Fibroblast of skin of left biceps (primary cell): ENCODE measurements at places on chromosomes 5 and 9.
A peak's percentile ranks its signal among the peaks of the same experiment; 100 is the strongest.

DNA sequence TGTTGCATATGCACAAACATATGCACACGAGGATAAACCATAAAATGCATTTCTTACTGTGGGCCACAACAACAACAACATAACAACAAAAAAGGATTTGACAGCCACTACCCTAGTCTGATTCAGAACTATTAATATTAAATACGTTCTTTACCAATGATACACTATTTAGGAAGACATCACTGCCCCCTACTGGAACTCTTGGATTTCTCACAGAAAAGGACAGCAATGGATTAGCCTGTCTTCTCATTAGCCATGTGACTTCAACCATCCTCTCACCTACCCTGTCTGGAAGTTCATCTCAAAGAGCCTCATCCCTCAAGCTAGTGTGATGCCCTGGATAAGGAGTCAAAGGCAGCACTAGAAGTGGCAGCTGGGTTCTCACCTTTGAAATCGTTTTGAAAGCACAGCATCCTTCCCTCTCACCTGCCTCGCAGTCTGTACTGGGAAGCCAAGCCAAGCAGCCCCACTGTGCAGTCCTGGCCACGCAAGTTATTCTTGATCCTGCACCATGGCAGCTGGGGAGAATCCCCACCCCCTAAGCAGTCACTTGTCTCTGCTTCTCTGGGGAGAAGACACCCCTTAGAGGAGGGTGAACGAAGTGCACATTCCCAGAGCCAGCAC lies 64.6 kb downstream of the SH3TC2 start:
- no peak for DNase-seq

DNA sequence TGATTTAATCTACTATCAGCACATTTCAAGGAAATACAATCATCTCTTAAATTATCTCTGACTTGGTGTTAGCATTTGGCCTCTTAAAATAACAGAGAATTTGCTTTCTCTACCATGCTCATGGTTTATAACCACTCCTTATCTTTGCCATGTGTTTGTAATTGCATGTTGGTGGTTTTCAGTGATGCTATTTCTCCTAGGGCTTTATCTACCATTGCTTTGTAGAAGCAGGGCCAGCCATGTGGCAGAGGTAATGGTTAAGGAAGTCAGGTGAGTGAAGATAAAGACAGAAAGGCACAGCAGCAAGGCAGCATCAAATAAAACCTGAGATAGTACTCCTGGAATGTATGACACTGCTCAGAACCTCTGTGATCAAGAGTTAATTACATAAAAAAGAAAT lies 206.2 kb downstream of the FER start:
- DNase-seq = no peak

- peak; percentile 86 for DNase-seq
These were observed 203.5 kb upstream of the HAPLN1 start for GRCh38 chr5:83924171-83924570.

GRCh38 chr9:125587819-125588460 lies 119.1 kb downstream of the MAPKAP1 start:
- no peak for DNase-seq

GRCh38 chr5:156191547-156191946 lies 135.4 kb upstream of the SGCD start:
- DNase-seq = no peak

GRCh38 chr9:126223798-126224531 lies 102.7 kb upstream of the MVB12B start:
- no peak for DNase-seq

- no peak for DNase-seq
These were observed 5.3 kb downstream of the CKMT2 start for GRCh38 chr5:81238460-81238859.

- no peak for DNase-seq
These were observed 382.9 kb downstream of the MAT2B start for GRCh38 chr5:163888366-163888765.

- DNase-seq = no peak
These were observed 40.9 kb upstream of the BNIP1 start for GRCh38 chr5:173103411-173103810.

GRCh38 chr9:26748449-26749058 lies 144.0 kb downstream of the CAAP1 start:
- no peak for DNase-seq

DNA sequence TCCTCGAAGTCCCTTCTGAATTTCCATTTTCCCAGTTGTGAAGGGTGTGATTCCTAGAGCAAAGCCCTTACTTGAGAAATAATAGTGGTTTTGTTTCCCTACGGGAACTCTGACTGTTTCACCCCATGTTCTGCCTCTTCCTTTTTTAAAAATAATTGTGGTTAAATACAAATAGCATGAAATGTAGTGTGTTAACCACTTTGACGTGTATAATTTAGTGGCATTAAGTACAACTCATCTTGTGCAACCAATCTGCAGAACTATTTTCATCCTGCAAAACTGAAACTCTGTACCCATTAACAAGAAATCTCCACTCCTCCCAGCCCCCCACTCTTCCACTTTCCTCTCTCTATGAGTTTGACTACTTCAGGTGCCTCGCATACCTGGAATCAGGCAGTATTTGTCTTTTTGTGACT lies 35.6 kb upstream of the HAND1 start:
- DNase-seq = peak; percentile 9

DNA sequence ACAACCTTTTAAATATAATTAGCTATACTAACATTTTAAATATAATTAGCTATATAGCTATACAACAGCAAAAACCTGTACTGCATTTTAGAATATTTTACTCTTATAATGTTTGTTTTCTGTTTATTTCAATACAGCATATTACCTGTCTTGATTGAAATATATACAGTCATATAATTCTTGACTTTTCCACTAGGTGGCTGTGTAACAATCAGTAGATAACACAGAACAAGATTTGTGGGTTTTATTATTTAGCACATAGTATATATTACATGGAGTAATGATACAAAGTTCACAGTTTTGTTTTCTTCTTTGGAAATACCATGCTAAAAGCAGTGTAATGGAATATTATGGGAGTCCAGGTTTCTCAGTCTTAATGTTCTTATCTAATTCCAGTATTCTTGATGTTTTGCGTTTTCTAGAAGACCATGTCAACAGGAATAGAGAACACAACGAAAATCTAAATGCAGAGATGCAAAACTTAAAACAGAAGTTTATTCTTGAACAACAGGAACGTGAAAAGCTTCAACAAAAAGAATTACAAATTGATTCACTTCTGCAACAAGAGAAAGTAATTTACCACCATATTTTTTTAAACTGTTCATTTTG lies 13.3 kb downstream of the HMMR start:
- no peak for DNase-seq

GRCh38 chr5:50727149-50727496 lies 60.7 kb downstream of the PARP8 start:
- no peak for DNase-seq
